Common myeloid progenitor, CD34-positive (primary cell): ENCODE measurements at places on chromosomes 16 and 17.
A peak's percentile ranks its signal among the peaks of the same experiment; 100 is the strongest.

GRCh38 chr16:67807148-67807682 is 526 bp downstream of the TSNAXIP1 start:
- no peak for DNase-seq

DNA sequence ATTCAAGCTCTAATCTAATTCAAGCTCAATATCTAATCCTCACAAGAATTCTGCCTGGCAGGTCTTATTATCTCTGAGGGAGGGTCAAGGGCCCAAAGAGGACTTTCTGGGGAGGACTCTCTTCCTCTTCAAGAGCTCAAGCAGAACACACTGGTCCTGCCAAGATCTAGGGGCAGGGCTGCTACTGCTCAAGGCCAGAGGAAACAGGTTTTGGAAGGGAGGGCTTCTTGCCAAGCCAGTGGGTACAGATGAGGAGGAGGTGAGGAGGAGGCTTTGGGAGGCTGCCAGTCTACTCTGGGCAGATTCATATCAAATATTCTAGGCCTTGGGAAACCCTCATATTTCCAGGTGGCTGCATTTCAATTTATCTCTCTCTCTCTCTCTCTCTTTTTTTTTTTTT is 51.8 kb upstream of the IL34 start:
- DNase-seq = peak; percentile 65

GRCh38 chr16:2520097-2520783 is at the start of gene AMDHD2:
Gene AMDHD2, plus strand, starts transcription at chr16:2520371. Its CDS starts 88 bp downstream, at chr16:2520459.
- DNase-seq = peak; percentile 87

GRCh38 chr17:58870747-58871146 is 115.1 kb downstream of the PPM1E start:
- no peak for DNase-seq

GRCh38 chr17:17972126-17972951 is at the start of the genes DRC3 and TOM1L2:
Gene DRC3, plus strand, starts transcription at chr17:17972862. Its CDS starts 4,737 bp downstream, at chr17:17977599.
Gene TOM1L2, minus strand, starts transcription at chr17:17972400. Its CDS starts 87 bp downstream, at chr17:17972313.
- peak; percentile 100 for DNase-seq

GRCh38 chr16:70705056-70705455 is 19.2 kb upstream of the MTSS2 start:
- no peak for DNase-seq

- no peak for DNase-seq
These were observed 620 bp downstream of the SAMD14 start for GRCh38 chr17:50129353-50129727.

DNA sequence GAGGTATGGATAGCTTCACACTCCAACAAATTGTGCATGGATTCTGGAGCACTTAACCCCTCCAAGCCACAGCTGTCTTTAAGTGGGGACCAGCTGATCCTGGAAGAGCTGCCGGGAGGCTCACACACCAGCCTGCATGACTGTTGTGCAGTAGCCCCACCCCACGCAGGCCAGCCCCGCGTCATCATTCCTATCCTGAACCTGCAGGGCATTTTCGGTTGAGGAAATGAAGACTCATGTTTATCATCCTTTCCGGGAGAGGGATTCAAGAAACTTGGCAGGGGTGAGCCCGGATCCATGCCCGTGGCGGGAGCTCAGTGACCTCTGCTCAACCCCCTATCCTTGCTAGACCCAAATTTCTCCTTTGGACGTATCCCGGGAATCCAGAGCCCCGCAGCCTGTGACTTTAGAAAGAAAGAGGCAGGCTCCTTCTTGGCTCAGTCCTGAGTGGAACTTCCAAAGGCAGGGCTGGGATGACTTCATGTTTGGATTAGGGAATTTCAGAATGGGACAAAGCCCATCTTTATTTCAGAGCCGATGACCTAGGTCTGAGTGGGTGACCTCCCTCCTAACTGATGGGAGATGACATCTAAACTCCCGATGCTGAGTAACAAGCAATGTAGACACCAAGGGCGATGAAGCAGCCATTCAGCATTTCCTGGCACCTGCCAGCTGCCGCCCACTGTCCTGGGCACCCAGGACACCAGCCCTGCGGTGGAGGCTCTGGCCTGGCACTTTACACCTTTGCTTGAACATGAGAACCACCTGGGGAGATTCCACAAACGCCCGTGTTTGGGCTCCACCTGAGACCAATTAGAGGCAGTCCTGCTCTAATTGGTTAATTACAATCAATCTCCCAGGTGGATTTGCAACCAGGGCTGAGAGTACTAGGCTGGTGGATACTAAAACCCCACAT is 43.3 kb upstream of the CMIP start:
- DNase-seq = no peak
